Activated CD4-positive, alpha-beta memory T cell treated with anti-CD3 and anti-CD28 coated beads for 36 hours (primary cell): ENCODE measurements at places on chromosomes 7 and 10. TPM values are rescaled to one million over a fixed set of nuclear protein-coding genes. Genes with fewer than 3 reads are reported as not detected.

Gene BTBD16
- not detected for total RNA-seq

Gene CH25H
- 0.12 TPM for total RNA-seq

- H3K4me3 ChIP-seq = no peak overlapping the region
- no peak for DNase-seq
- no peaks in the 10 kb centered on the region for H3K27me3 ChIP-seq
Observed at GRCh38 chr7:19376538-19376937, 231.3 kb upstream of the FERD3L start.

DNA sequence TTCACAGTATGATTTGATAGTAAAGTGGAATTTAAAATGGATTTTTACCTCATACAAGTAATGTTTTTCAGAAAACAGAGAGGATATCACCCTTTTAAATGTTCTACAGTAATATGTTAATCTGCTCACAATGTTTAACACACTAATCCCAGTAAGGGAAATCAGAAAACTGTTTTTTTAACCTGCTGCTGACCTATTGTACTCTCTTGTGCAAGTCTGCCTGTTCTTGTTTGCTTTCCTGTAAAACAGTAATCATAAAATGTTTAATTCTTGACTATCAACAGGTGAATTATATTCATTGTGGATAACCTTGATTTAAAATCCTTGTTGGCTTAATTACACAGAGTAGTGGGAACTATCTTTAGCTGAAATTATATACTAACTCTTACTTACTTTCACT is 126.4 kb downstream of the GNAT3 start:
- no peak for DNase-seq
- H3K36me3 ChIP-seq = no peaks in the 10 kb centered on the region
- H3K27ac ChIP-seq = no peak overlapping the region
- H3K4me3 ChIP-seq = no peak overlapping the region
- no peaks in the 10 kb centered on the region for H3K4me1 ChIP-seq

DNA sequence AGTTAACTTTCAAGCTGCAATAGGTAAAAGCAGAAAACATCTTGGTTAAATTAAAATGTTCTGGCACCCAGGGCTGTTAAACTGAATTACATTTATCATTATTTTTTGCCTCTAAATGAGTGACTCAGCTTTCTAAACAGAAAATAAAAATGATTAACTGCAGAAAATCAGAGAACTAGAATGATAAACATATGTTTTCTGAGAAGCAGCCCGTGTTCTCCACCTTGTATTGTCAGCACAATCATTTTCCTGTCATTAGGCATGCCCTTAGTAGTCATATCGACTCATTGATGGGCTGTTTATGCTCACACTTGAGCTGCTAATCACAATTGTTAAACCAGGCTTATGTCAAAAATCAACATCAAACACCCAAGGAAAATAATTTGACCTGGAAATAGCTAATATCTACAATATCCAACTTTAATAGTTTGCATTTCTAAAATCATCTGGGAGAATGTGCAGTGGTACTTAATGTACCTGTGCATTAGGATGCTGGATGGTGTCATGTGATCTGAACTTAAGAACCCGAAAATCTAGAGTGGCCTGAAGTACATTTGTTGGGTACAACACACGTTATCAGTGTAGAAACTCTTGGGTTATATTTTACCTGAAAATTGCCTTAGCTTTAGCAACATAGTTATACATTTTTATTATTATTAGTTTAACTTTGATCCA is 2.3 kb downstream of the MDFIC start:
- H3K36me3 ChIP-seq = peaks cover 13% of the 10 kb centered on the region
- H3K27me3 ChIP-seq = no peaks in the 10 kb centered on the region
- H3K27ac ChIP-seq = peak overlapping the region; percentile 93
- peak overlapping the region; percentile 87 for H3K4me3 ChIP-seq
- DNase-seq = no peak
- peaks cover 46% of the 10 kb centered on the region for H3K4me1 ChIP-seq
